ENCODE measurements at places on chromosomes 2 and 18.

DNA sequence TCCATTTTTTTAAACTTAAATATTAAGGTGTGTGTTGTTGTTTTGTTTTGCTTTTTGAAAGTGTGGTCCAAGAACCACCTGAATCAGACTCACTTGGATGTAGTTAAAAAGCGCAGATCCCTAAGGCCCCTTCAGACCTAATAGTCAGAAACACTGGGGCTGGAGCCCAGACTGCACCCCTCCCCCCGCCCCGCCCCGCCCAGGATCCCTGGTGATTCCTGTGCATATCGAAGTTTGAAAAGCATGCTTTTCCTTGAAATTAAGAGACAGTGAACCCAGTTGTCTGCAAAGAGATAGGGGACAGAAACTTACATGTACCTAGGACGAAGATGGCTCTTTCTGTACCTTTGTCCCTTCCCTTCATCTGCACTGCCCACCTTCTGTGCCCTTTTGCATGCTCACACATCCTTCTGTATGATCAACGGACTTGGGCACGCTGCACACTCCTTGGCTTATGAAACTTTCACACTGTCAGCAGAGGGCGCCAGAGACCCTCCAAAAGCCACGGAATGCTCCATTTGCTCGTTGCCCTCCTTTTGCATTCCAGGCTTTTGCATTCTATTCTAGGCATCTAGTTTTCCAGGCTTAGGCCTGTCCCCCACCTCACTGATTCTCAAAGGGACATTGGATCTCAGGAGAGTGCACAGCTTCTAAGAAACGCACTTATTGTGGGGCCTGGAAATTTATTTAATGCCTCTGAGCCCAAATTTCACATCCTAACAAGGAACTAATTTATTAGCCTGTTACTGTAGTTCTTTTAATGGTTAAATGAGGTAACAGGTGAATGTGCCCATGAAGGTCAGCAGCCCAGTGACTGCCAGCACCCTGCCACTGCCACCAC lies 32.8 kb upstream of the SLC14A1 start:
- peak; percentile 80 for DNase-seq

DNA sequence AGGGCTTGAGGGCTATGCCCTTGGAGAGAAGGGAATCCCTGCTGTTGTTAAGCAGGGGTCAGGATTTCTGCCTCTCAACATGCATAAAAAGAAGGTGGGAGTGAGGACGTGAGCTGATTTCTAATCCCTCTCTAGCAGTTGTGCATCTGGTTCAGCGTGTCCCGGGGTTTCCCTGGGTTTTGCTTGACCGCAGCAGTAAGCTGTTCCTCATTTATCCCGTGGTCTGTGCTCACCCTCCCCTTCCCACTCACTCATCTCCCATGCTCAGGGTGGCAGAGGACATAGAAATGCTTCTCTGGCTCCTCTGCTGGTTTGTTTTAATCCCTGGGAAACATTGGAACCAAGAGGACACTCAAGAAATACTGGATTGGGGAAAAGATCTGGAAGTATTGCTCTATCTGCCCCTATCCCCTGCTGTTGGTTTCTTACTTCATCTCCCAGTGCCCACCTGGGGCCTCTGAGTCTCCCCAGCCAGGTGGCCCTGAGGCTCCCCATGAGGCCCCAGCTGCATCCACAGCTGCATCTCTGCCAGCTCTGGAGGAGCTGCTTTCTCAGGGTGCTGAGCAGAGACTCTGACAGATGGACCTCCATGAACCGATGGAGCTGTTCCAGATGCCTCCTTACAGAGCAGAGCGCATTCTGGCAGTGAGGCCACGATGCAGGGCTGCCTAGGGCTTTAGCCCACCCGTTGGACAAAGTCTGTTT lies 36.1 kb downstream of the TET3 start:
- DNase-seq = no peak

GRCh38 chr2:84906108-84906899 lies 848 bp downstream of the TMSB10 start:
- no peak for DNase-seq

GRCh38 chr2:162184821-162185450 lies 32.9 kb upstream of the GCG start:
- no peak for DNase-seq

DNA sequence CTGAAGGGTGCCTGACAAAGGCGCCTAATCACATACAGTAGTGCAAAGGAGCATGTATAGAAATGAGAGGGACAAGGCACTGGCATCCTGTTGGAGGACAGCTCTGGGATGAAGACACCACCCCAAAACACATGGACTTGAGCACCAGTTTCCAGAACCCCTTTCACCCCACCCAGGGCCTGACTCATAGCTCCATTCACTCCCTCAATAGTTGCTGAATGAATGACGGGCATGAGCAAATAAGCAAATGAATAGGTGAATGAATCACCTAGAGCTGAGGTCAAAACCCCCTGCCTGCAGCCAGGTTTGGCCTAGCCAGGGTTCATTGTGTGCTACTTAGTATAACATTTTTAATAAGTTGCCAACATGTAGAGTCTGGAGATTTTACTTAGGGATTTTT lies 66.3 kb downstream of the NRP2 start:
- DNase-seq = no peak

- DNase-seq = no peak
These were observed 521.0 kb upstream of the RAB6C start for GRCh38 chr2:129458436-129458835.

GRCh38 chr2:8629402-8629801 lies 52.5 kb upstream of the ID2 start:
- no peak for DNase-seq

GRCh38 chr2:5736886-5737285 lies 44.7 kb downstream of the SOX11 start:
- no peak for DNase-seq

All from brain microvascular endothelial cell (primary cell).